ENCODE measurements at places on chromosomes 6 and 20.

GRCh38 chr6:7424967-7425807 lies 35.6 kb downstream of the RIOK1 start:
- no peak for DNase-seq

GRCh38 chr6:149754548-149754947 lies 5.0 kb downstream of the PCMT1 start:
- DNase-seq = no peak

GRCh38 chr6:20403766-20404640 lies 2.3 kb downstream of the E2F3 start:
- DNase-seq = no peak

- no peak for DNase-seq
Observed at GRCh38 chr20:46071573-46071972, 18.2 kb downstream of the NCOA5 start.

- DNase-seq = no peak
Observed at GRCh38 chr6:45445364-45445748, 67.6 kb upstream of the SUPT3H start.

DNA sequence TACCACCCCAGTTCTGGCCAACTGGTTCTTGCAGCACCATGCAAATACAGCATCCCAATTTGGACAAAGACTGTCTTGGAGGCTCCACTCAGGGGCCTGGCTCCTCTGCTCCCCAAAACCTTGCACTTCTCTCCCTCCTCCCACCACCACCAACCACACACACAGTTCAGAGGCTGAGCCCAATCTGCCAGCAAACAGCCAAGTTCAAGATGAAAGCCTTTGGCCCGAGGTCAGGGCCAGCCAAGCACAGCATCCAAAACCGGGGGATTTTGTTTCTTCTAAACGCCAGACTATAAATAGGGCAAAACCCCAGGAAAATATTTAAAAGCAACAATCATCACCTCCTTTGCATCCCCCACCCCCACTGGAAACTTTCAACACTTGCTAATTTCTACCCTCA lies 5.7 kb downstream of the KCNK5 start:
- no peak for DNase-seq

DNA sequence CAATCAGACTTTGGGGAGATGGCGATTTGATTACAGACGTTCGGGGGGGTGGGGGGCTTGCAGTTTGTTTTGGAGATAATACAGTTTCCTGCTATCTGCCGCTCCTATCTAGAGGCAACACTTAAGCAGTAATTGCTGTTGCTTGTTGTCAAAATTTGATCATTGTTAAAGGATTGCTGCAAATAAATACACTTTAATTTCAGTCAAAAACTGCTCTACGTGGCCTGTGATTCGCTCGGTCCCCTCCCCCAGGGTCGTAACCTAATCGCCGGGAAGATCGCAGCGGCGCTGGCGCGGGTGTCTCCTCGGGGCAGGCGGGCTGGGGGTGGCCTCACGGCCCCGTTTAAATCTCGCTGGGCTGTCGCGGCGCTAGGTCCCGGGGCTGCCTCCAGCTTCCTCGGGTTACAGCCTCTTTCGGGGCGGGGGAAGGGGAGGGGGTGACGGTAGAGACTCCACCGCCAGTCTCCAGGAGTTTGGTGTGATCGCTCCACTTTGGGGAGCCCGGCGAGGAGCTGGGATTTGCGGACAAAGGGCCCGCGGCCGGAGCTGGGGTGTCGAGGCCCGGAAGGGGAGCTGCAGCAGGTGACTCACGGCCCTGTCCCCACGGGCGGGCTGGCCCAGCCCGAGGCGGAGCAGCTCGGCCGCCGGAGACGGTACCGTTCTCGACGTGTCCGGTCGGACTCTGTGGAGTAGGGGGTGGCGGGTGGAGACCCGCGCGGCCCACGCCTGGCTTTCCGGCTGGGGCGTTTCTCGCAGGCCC lies 4.2 kb downstream of the FOXC1 start:
- DNase-seq = no peak

DNA sequence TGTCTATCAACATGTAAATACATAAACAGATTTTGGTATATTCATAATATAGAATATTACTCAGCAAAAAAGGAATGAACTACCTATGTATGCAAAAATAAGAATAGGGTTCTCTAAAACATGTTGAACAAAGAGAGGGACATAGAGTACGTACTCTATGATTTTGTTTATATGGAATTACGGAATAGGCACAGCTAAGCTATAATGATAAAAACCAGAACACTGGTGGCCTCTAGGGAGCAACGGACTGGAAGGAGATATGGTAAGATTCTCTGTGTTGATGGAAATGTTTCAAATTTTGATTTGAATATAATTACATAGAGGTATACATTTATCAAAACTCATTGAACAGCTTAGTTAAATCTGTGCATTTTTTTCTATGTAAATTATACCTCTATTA lies 19.6 kb downstream of the ADGRG6 start:
- no peak for DNase-seq

DNA sequence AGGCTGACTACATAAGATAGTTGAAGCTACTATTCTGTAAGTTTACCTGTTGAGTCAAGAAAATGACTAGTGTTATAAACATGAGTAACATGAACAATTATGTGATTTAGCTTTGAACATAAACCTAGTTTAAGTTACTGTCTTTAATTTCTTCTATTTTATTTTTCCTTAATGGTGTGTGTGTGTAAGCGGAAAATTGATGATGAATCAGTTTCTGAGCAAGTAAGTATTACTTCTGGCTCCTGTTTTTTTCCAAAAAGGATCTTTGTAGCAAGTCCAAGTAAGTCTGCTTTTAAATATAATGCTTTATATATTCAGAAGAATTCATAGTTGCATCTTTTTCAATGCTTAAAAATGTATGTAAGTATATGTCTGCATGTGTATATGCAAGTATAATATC lies 786.8 kb downstream of the EYS start:
- DNase-seq = no peak

GRCh38 chr6:129884211-129884610 lies 23.1 kb upstream of the TMEM244 start:
- DNase-seq = no peak

- no peak for DNase-seq
Observed at GRCh38 chr6:108916026-108916686, 67.9 kb downstream of the ARMC2 start.

DNA sequence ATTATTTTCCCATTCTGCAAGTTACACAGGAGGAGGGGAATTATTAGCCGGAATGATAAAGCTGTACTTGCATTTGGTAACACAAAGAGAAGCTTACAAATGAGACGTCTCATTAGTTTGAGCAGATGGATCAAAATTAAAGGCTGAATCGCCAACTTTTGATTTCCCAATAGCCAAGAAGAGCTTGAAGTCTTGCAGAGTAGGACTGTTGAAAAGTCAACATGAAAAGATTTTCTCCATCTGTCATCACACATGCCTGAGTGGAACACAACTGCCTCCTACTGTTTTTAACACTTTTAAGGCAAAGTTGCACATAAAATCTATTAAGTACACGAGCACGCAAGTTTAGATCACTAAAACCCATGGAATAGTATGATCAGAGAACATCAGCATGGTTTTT lies 176.2 kb downstream of the ASCC3 start:
- no peak for DNase-seq

GRCh38 chr20:33554914-33555420 lies 65.1 kb downstream of the CBFA2T2 start:
- peak; percentile 45 for DNase-seq

DNA sequence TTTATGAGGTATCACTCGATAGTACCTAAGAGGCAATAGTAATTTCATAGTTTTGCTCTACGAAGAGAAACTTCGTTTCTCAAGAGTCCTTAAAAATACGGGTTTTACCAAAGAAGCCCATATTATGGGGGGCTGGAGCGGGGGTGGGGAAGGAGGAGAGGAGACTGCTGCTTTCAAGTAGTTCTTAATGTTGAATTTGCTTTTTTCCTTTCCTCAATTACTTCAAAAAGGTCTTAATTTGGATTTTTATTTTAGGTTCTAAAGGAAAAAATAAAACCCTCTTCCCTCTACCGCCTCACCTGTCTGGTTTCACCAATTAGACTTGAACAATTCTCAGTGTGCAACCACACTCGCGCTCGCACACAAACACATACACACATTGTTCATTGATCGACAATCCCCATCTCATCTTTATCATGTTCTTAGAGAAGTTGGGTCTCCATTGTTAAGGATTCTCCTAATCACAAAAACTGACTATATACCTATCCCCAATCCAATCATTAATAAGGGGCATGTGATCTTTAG lies 97.2 kb downstream of the HFE start:
- DNase-seq = no peak

DNA sequence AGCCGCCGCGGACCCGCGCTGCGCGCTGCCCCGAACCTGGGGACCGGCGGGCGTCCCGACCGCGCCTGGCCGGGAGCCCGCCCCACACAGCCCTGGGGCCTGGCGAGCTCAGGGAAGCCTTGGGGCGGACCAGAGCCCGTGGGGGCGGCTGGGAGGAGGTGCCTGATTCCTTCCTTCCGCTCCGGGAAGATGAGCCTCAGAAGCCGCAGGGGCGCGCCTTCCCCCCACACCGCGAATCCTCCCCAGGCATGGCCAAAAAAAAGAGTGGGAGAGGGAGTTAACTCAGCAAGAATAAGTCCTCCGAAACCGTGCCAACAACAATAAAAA lies at the start of gene CBLN4:
Gene CBLN4, minus strand, starts transcription at position 131 of the 327 bp plus-strand sequence. CDS start 1,348 bp downstream, outside the sequence.
- no peak for DNase-seq

DNA sequence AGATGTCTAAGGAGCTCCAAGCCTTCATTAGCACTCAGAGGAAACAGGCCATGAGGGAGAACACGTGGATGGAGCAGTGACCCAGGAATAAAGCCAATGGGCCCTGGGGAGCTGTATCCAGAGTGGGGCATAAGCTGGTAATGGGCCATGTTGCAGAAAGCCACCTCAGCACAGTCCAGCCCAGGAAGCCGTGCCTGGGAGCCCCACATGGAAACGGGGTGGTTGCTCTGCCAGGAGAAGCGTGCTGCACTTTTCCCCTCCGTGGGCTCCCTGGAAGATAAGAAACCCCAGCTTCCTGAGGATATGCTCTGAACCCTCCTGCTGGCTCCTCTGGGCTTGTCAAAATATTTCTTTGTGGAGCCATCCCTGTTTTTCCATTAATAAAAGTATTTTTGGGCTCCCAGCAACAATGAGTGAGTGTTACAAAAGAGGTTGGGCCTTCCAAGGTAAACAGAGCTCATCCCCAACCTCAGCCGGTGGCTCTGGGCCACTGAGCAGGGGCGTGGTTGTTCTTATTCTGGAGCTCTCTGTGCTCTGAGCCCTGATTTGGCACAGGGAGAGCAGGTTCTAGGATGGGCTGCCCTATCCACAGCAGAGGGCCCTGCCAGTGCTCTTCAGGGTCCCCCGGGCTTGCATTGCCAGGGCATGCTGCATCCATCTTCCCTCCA lies 31.2 kb upstream of the NFATC2 start:
- no peak for DNase-seq

DNA sequence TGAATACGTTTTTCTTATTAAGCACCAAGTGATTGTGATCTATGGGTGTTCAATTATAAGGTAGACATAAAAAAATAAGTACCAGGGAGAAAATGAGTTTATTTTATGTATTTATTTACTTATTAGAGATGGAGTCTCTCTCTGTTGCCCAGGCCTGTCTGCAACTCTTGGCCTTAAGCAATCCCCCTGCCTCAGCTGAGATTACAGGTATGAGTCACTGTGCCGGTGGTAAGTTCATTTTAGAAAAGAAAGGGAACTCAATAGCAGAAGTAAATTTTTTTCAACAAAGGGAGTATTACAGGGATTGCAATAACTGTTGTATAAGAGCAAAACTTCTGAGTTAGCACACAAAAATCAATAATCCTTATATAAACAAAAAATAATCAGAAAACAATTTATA lies 98.7 kb upstream of the FUT9 start:
- no peak for DNase-seq

GRCh38 chr20:44642203-44643153 lies 9.0 kb downstream of the ADA start:
- DNase-seq = no peak

DNA sequence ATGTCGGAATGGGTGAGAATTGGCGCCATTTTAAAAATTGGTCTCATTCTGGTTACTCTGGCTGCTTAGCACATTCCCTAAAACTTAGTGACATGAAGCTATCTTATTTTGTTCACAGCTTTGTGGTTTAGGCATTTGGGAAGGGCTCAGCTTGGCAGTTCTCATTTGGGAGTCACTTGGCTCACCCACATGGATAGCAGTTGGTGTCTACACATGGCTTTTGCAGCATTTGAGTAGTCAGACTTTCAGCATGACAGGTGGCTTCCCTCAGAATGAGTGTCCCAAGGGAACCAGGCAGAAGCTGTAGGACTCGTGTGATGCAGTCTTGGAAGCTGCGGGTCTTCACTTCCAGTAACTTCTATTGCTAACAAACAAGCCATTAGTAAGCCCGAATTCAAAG lies 64.6 kb downstream of the UST start:
- no peak for DNase-seq

DNA sequence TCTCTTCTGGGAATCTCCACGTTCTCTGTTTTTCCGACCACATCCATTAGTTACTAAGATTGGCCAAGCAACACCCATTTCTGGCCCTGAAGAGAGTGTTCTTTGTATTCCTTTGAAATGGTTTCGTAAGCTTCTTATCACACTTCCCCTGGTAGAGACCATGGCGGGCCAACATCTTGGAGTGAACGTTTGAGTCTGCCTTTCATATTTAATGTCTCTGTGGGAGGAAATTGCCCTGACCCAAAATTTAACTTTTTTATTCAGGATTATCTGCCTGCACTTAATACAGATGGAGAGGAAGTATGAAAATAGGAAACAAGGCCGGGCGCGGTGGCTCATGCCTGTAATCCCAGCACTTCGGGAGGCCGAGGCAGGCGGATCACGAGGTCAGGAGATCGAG lies 177.0 kb upstream of the SNX9 start:
- DNase-seq = no peak

- no peak for DNase-seq
Observed at GRCh38 chr6:132322398-132322797, 78.9 kb downstream of the MOXD1 start.

DNA sequence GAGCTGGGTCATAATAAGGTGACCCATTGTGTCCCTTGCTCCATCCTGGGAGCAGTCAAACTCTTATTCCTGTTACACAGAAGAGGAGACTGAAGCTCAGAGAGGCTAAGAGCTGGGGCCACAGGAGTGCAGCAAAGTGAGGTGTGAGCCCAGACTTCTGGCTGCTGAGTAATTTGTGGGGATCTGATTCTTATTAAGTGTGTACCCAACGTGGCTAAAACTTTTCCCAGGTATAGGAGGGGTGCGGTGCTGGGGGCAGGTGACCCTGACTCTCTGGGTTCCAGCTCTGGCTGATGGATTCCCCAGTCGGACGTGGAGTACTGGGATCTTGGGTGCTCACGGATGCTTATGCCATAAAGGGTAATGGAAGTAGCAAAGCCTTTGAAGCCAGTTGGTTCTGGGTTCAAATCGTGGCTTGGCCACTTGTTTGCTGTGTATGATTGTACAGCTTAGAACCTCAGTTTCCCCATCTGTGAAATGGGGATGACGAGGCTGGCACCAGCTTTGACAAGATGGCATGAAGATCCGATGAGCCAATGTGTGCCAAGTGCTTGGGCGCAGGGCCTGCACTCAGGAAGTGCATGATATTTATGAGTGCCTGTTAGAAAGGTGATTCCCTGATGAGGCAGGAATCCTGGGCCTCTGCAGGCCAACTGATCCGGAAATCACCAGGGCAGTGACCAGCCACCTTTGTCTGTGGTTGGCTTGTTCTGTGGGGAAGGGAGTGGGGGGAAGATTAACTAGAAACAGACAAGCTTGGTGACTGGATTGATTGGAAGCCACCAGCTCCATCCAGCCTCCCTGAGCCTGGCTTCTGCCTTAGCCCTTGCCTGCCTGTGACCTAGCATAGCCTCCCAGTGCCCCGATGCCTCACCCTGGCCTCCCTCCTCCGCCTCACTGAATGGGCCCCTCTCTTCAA lies 6.0 kb downstream of the SRC start:
- no peak for DNase-seq

Measured in iPS DF 19.7 (cell line).